ELR (cell line): ENCODE measurements at places on chromosomes 5 and 9.

GRCh38 chr5:168295574-168296201, 4.2 kb downstream of the WWC1 start:
- peak; percentile 71 for DNase-seq

GRCh38 chr5:10746711-10747110, 14.3 kb downstream of the DAP start:
- no peak for DNase-seq

- no peak for DNase-seq
Measured at GRCh38 chr5:171968531-171968930, 37.9 kb downstream of the FBXW11 start.

GRCh38 chr5:89946508-89946907, 463.0 kb downstream of the CETN3 start:
- DNase-seq = no peak

- DNase-seq = no peak
Measured at GRCh38 chr5:179256328-179257175, 88.7 kb downstream of the ADAMTS2 start.

- DNase-seq = peak; percentile 99
Measured at GRCh38 chr9:125233678-125234077, 7.5 kb downstream of the HSPA5 start.

GRCh38 chr9:84759300-84759750, 89.8 kb downstream of the NTRK2 start:
- no peak for DNase-seq

- DNase-seq = no peak
Measured at GRCh38 chr5:16921211-16921610, 14.9 kb downstream of the MYO10 start.

DNA sequence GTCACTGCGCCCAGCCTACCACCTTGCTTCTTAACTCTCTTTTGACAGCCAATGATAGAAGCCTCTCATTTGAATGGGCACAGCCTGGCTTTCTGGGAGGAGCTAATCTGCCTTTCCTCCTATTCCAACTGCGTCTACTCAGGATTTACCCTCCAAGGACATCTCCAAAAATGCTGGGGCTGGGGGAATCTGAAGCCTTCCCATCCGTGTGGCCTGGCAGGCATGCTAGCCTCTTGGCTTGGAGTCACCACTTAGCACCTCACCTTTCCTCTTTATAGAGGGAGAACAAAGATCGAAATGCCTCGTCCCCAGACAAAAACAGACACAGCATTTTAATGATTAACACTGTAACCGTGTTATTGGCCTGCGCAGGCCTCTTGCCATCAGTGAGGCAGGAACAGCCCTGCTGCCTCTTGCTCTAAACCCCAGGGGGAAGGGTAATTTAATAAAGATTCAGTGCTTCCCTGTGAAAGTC, 108.2 kb upstream of the KLF4 start:
- no peak for DNase-seq

- DNase-seq = no peak
Measured at GRCh38 chr9:107586493-107586892, 96.9 kb upstream of the KLF4 start.

DNA sequence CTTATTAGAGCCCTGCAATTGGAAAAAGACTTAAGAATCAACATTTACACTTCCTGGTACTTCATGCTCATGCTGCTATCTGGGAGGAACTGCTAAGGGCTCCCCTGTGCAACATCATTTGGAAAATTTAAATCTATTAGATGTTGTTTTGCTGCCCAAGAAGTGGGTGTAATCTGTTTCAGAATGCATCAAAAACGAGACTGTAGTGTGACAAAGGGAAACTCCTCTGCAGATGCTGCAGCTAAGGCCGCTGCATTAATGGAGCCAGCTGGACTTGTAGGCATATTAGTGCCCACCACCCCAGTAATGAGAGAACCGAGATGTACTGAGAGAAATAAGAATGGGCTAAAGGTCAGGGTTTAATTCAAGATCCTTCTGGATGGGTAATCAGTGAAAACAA, 11.1 kb upstream of the PAIP1 start:
- no peak for DNase-seq

GRCh38 chr5:76521240-76521758, 101.9 kb downstream of the F2RL2 start:
- DNase-seq = peak; percentile 22

- peak; percentile 24 for DNase-seq
Measured at GRCh38 chr9:29212397-29213387, 1639.4 kb upstream of the C9orf72 start.

DNA sequence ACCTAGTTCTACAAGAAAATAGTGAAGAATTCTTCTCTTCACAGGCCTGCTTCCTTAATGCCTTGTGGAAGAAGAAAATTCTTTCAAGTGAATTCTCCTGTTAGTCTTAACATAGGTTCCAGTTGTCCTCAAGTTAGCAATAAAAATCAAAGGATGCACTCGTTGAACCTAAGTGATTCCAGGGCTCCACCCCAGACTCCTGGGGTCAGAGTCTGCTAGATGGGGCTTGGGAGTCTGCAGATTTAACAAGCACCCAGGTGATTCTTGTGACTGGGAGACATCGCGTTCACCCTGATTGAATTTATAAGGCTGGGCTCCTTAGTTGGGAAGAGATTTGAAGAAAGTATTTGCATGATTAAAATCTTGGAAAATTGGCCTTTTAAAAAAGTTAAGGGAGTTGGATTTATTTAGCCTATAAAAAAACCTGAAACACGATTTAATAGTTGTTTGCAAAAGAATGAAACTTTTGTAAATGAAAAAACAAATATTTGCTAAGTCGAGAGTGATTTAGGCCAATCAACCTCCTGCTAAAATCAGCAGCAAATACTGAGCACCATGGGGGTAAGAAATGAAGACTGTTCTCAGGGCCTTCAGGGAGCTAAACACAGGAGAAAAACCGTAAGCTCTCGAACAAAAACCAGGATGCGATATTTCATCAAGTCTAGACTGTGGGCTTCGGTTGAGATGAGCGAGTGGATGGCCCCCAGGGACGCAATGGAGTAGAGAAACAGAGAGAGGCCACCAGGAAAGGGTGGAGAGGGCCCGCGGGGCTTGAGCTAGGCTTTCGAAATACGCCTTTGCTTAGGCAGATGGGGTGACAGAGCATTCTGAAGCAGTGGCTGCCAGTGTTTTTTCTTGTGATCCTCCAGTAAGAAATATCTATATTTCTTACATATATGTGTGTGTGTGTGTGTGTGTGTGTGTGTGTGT, 86.9 kb upstream of the TTC23L start:
- DNase-seq = no peak

DNA sequence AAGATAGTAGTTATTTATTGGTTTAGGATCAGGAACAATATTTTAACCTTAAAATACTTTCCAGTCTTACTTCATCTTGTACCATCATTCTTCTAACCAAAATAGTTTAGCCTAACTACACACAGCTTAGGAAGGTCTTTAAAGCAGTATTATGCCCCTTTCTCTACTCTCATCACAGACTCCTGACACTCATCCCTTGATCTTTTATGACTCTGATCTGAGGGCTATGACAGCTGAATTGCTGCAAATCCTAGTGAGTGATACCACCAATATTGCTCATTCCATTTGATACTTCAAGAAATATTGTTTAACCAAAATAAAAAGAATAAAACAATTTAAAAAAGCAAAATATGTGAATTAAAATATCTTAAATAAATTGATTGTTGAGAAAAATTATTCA, 746.6 kb upstream of the ACO1 start:
- no peak for DNase-seq

- no peak for DNase-seq
Measured at GRCh38 chr5:126866851-126867636, 90.1 kb downstream of the LMNB1 start.

DNA sequence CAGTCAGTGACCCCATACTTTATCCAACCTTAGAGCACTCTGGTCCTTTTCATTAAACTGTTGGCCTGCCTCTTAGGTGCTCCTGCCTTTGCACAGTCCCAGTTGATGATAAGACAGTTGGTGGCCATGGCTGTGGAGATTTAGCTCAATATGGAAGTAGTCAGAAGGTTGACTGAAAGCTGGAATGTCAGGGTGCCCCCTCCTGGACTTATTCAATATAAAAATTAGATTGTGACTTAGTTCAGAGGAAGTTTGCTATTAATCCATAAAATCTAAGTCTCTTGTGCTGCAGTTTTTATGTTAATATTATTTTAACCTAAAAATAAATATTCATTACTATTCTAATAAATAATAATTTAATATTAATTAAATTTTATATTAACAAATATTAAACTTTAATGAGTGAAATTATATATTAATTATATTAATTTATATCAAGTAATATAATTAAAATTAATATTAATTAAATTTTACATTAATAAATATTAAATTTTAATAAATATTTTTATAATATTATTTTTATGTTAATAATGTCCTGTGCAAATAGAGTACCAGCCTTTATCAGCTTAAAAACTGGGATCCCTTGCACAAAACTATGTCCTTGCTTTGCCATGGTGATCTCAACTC, 77.7 kb upstream of the ADAMTSL1 start:
- peak; percentile 61 for DNase-seq

DNA sequence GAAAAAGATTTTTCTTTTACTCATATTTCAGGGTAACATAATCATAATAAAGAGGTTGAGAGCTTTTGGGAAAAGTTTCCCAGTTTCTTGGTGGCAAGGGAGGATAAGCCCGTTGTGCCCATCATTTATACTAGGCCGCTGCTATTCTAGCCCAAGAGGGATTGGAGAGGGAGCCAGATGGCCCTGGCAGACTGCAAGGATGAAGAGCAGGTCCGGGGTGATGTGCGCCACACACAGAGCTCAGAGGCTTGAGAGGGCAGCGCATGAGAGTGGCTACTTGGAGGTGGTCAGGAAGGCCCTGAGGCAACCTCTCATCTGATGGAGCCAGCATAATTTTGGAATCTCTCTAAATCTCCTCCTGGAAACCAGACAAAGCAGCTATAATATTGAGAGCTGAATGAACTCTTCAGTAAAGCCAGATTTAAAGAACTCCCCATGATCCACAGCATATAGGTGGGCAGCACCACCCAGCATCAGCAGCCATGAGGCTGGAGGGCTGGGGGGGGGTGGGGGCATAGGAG, 110.1 kb downstream of the MED27 start:
- no peak for DNase-seq

GRCh38 chr5:132528021-132528420, 15.3 kb downstream of the IL5 start:
- no peak for DNase-seq

GRCh38 chr5:38562444-38563210, 6.2 kb upstream of the LIFR start:
- no peak for DNase-seq

GRCh38 chr5:172123269-172123692, 64.7 kb downstream of the STK10 start:
- peak; percentile 76 for DNase-seq

DNA sequence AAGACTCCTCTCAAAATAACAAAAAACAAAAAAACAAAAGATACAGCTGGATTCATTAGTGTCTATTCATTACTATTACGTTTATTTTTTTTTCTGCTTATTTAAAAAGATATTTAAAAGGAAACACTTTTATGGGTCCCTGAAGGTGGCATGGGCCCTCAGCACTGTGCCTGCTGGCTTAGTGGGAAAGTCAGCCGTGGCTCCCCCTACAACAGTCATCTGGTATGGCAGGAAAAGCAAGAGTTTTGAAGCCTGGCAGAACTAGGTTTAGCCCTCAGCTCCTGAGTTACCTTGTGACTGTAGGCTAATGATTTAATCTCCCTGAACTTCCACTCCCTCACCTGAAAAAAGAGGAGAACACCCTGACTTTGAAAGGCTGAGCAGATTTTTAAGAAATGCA, 135.6 kb downstream of the GOLPH3 start:
- DNase-seq = no peak

DNA sequence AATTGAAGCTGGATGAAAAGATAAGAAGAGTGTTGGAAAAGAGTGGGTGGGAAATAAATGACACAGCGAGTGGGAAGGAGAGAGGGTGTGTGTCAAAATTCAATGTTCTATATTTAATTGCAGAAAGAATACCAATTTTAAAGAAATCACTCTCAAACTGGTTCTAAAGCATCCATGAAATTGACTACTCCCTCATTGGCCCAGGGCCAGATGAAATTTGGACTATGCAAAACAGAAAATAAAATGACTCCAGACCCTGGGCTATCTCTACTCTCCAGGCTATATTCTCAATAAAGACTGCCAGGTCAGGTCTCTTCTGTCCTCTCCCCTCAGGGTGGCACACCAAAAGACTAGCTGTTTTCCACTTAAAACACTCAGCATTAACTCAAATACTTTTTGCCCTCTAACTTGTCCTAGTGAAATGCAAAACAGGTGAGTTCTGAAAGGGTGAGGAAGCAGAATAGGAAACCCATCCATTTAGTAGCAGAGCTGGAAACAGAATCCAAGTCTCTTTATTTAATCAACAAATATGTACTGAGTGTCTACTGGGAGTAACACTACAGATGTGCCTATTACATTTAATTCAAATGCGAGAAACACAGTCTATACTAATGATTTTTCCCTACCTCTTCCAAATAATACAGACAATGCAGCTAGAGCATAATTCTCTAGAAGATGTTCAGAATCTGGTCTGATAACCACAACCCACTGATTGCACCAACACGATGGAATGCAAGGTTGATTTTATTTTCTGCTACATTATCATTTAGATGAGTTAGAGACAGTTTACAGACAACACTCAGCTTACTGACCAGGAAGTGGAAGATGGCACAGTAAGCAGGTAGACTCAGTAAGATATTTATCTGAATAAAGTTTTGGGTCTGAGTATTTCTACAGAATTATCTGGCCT, 42.1 kb downstream of the EFCAB9 start:
- peak; percentile 15 for DNase-seq

- DNase-seq = no peak
Measured at GRCh38 chr5:143929486-143929885, 117.5 kb downstream of the HMHB1 start.

DNA sequence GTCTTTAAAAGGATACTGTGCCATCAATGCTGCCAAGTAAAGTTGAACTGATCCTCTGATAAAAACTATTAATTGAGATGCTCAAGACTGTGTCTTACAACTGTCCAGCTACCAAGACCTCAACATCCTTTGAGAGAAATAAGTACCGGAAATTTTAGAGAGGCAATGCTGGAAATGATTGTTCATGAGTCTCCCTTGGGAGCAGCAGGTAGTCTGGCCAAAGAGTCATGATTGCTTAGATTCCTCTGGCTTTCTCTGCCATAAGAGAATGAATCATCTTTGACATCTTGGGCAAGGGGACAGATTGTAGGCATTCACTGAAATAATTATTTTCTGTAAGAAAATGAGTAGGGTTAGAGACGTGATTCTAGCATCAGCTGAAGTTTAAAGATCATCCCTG, 466.6 kb upstream of the DAB2 start:
- peak; percentile 53 for DNase-seq

DNA sequence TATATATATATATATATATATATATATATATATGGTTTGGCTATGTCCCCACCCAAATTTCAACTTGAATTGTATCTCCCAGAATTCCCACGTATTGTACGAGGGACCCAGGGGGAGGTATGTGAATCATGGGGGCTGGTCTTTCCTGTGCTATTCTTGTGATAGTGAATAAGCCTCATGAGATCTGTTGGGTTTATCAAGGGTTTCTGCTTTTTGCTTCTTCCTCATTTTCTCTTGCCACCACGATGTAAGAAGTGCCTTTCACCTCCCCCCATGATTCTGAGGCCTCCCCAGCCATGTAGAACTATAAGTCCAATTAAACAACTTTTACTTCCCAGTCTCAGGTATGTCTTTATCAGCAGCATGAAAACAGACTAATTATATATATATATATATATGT, 52.3 kb upstream of the ADAMTS2 start:
- DNase-seq = no peak
